SK-N-SH (cell line): ENCODE measurements at places on chromosomes 1 and 21. TPM values are rescaled to one million over a fixed set of nuclear protein-coding genes. Genes with fewer than 3 reads are reported as not detected.
A peak's percentile ranks its signal among the peaks of the same experiment; 100 is the strongest.

The S100A12 gene
- not detected in 2 replicates for polyA plus RNA-seq

The LHX8 gene
- polyA plus RNA-seq, result 0.19 and 0.30 TPM in 2 replicates

The TM2D1 gene
- polyA plus RNA-seq, result 56.1 and 58.6 TPM in 2 replicates

The NBPF11 gene
- polyA plus RNA-seq, result 7.3 and 10.1 TPM in 2 replicates

The TMEM52 gene
- polyA plus RNA-seq, result 3.8 and 4.8 TPM in 2 replicates

- DNase-seq, result no peak
- peaks cover 9% of the 10 kb centered on the region; the same call in 1 of the 2 replicates for H3K4me1 ChIP-seq
- H3K27ac ChIP-seq, result peak within 1 kb of the TSS; percentile 55
These were observed at the start of gene TMEM200B for GRCh38 chr1:29123887-29124365. Gene TMEM200B, minus strand, starts transcription at chr1:29123903. Its CDS starts 2,075 bp downstream, at chr1:29121828.

GRCh38 chr1:115668579-115668978, 26.8 kb downstream of the VANGL1 start:
- H3K27me3 ChIP-seq, result no peaks in the 10 kb centered on the region
- H3K27ac ChIP-seq, result peak overlapping the region; percentile 39

DNA sequence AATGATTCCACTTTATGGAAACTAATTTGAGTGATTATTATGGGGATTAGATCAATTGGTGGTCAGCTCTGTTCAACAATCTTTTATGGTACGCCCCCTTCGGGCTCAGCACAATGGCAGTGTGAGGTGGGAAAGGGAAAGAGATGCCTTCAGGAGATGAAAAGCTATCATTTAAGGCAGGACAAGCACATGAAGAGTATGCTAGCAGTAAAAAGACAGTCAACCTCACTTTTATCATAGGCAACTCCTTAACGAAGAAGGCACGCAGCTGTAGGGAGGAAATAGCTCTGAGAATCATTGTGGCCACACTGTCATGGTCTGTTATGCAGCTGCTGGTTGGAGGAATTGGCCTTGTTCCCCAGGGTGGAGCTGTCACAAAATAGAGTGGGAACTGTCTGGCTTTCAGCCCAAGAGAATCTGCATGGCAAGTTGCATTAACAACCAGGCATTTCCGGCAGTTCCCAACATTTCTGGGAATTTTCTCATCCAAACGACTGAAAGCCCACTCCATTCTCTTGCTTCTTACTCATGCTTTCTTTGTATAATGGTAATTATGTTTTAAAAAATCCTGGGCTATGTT, 54.4 kb upstream of the BCL10 start:
- H3K4me3 ChIP-seq, result peak overlapping the region; percentile 9; the same call in 1 of the 2 replicates
- no peaks in the 10 kb centered on the region for H3K27me3 ChIP-seq
- DNase-seq, result no peak
- peak overlapping the region; percentile 90 for H3K27ac ChIP-seq

- no peaks in the 10 kb centered on the region for H3K27me3 ChIP-seq
- H3K4me1 ChIP-seq, result no peaks in the 10 kb centered on the region
- H3K4me3 ChIP-seq, result no peak overlapping the region
- no peaks in the 10 kb centered on the region for H3K36me3 ChIP-seq
These were observed 272.2 kb downstream of the TNR start for GRCh38 chr1:175471039-175471800.

GRCh38 chr1:24150234-24151174, 7.6 kb upstream of the IL22RA1 start:
- H3K36me3 ChIP-seq, result no peaks in the 10 kb centered on the region
- no peaks in the 10 kb centered on the region for H3K4me1 ChIP-seq
- peak overlapping the region; percentile 42; the same call in 1 of the 2 replicates for H3K4me3 ChIP-seq
- DNase-seq, result peak; percentile 86
- H3K27ac ChIP-seq, result no peak overlapping the region

DNA sequence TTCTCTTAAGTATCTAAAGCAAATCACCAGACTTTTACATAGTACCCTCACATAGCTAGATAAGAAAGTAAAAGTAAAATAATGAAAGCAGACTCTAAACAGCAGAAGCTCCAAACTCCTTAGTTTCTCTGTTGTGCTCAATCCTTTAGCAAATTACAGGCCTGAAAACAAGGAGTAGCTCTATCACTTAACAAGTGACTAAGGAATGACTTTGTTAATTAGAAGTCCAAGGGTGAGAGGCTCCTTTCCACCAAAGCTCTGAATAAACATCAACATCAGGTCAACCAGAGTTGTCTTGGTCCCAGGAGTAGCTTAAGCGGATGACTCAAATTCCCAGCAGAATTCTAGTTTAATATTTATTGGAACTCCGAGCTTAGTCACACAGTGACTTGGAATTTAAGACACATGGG, 5.9 kb downstream of the NRIP1 start:
- H3K27me3 ChIP-seq, result peaks cover 43% of the 10 kb centered on the region; the same call in 1 of the 2 replicates
- DNase-seq, result no peak
- no peaks in the 10 kb centered on the region for H3K36me3 ChIP-seq

DNA sequence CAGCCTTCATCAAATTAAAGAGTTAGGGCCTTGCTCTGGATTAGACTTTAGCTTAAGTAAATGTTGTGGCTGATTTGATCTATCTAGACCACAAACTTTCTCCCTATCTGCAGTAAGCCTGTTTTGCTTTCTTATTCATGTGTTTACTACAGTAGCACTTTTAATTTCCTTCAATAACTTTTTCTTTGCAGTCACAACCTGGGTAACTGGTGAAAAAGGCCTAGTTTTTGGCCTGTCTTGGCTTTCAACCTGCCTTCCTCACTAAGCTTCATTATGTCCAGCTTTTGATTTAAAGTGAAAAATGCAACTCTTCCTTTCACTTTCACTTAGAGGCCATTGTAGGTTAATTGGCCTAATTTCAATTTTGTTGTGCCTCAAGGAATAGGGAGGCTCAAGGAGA, 12.5 kb upstream of the LPGAT1 start:
- DNase-seq, result no peak
- H3K4me3 ChIP-seq, result no peak overlapping the region; the same call in 1 of the 2 replicates
- no peak overlapping the region for H3K27ac ChIP-seq
- H3K36me3 ChIP-seq, result no peaks in the 10 kb centered on the region
- H3K4me1 ChIP-seq, result no peaks in the 10 kb centered on the region

DNA sequence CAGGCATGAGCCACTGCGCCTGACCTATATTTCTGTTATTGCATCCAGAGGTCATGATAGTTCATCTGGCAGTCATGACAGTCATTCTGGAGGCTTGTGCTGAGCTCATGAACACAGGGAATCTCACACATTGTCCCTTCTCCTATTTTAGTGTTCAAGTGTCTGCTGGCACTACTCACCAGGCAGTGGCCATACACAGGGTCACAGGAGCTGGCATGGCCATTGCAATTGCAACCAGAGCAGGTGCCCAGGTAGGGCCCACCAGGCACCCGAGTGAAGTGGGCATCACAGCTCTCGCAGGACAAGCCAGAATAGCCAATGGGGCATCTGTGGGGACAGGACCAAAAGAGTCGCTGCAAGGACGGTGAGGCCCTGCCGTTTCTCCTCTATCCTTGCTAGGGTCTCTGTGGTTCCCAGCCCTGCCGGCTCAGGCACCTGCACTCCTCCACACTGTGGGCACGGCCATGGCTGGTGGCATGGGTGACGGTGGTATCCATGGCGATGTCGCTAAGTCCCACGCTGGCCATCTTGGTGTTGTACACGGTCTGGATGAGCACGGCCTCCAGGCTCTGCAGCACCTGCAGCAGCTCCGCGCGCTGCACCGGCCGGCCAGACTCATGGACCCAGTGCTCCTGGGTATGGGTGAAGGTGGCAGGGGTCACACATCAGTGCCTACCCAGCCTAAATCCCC, 57.0 kb downstream of the HSPG2 start:
- no peak overlapping the region for H3K4me3 ChIP-seq
- H3K27ac ChIP-seq, result no peak overlapping the region
- no peaks in the 10 kb centered on the region for H3K27me3 ChIP-seq
- H3K36me3 ChIP-seq, result peaks cover 35% of the 10 kb centered on the region; the same call in 1 of the 2 replicates
- H3K4me1 ChIP-seq, result peaks cover under 1% of the 10 kb centered on the region; the same call in 1 of the 2 replicates

- peak overlapping the region; percentile 96 for H3K27ac ChIP-seq
- no peaks in the 10 kb centered on the region; the same call in 1 of the 2 replicates for H3K27me3 ChIP-seq
- no peak for DNase-seq
- H3K4me3 ChIP-seq, result no peak overlapping the region
- H3K36me3 ChIP-seq, result no peaks in the 10 kb centered on the region
These were observed 124.2 kb upstream of the ZBTB40 start for GRCh38 chr1:22327411-22327810.

DNA sequence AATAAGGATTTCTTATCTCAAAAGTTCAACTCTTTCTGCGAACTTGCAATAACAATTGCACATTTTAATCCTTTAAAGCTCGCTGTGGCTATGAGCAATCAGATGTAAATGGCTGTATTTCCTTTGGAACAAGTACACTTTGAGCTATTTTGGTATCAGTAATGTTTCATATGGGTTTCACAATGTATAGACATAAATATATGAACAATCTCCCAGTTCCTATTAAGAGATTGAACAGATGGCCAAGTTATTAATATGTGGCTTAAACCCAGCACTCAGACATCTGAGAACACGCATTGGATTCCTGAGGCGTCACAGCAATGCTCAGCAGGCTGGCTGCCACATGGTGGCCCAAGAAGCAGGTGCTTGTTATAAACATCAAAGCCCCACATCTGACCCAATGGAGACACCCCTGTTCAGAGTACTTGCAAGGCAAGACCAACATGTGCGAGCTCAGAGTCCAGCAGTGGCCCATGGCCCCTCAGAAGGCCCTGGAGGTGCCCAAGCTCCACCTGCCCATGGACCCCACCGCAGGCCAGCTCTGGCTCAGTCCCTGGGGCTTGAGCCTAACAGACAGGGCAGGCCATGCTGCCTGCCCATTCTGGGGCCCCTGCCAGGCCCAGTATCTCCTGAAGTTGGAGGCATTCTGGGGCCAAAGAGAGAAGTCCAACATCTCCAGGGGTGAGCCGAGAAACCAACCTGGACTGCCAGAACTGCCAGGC, 23.7 kb downstream of the PSMG1 start:
- H3K4me1 ChIP-seq, result no peaks in the 10 kb centered on the region
- no peaks in the 10 kb centered on the region for H3K27me3 ChIP-seq
- H3K27ac ChIP-seq, result no peak overlapping the region

- H3K4me1 ChIP-seq, result peaks cover 8% of the 10 kb centered on the region; the same call in 1 of the 2 replicates
- DNase-seq, result no peak
- no peak overlapping the region for H3K27ac ChIP-seq
These were observed 5.0 kb downstream of the RNF11 start for GRCh38 chr1:51241119-51241518.
